ENCODE measurements at places on chromosomes 6 and 20. TPM values are rescaled to one million over a fixed set of nuclear protein-coding genes. Genes with fewer than 3 reads are reported as not detected.

The LY6G6F gene
- not detected for total RNA-seq

The SIM1 gene
- total RNA-seq, result not detected

The OSBPL2 gene
- 15.9 TPM for total RNA-seq

The GPR63 gene
- 0.26 TPM for total RNA-seq

The HRH3 gene
- total RNA-seq, result not detected

The MEI4 gene
- not detected for total RNA-seq

The BLCAP gene
- 49.2 TPM for total RNA-seq

The RIPPLY2 gene
- not detected for total RNA-seq

The CCN5 gene
- total RNA-seq, result 40.4 TPM

The MOXD1 gene
- total RNA-seq, result 1.5 TPM

The HTR1E gene
- total RNA-seq, result not detected

The FHL5 gene
- not detected for total RNA-seq

The TFAP2A gene
- total RNA-seq, result 15.9 TPM

The EYA4 gene
- 12.6 TPM for total RNA-seq

The CEP162 gene
- 1.5 TPM for total RNA-seq

The DOK5 gene
- total RNA-seq, result not detected

The CYP21A2 gene
- total RNA-seq, result not detected

The SPINT4 gene
- total RNA-seq, result not detected

The RBM12 gene
- 108 TPM for total RNA-seq

The ADGRG6 gene
- total RNA-seq, result 76.6 TPM

The FAM83C gene
- 0.08 TPM for total RNA-seq

The HLA-DPA1 gene
- total RNA-seq, result not detected

The NHLRC1 gene
- 1.3 TPM for total RNA-seq

The MCCD1 gene
- total RNA-seq, result not detected

The BMP7 gene
- 0.13 TPM for total RNA-seq

The BTN3A1 gene
- total RNA-seq, result 2.7 TPM
